ENCODE measurements at places on chromosomes 16 and 17. TPM values are rescaled to one million over a fixed set of nuclear protein-coding genes. Genes with fewer than 3 reads are reported as not detected.

The CNGB1 gene
- not detected for total RNA-seq

The SLC35G6 gene
- total RNA-seq: not detected

The SRL gene
- total RNA-seq: 0.29 TPM

The GPR139 gene
- total RNA-seq: not detected

The TBC1D28 gene
- not detected for total RNA-seq

The RNF222 gene
- not detected for total RNA-seq

The GUCY2D gene
- not detected for total RNA-seq

The CRLF3 gene
- 11.7 TPM for total RNA-seq

The SLC13A2 gene
- total RNA-seq: not detected

The KRTAP9-2 gene
- total RNA-seq: not detected

The ESRP2 gene
- 0.99 TPM for total RNA-seq

The GNGT2 gene
- not detected for total RNA-seq

The HOXB4 gene
- 5.8 TPM for total RNA-seq
